ENCODE measurements at places on chromosomes 5 and 9.

DNA sequence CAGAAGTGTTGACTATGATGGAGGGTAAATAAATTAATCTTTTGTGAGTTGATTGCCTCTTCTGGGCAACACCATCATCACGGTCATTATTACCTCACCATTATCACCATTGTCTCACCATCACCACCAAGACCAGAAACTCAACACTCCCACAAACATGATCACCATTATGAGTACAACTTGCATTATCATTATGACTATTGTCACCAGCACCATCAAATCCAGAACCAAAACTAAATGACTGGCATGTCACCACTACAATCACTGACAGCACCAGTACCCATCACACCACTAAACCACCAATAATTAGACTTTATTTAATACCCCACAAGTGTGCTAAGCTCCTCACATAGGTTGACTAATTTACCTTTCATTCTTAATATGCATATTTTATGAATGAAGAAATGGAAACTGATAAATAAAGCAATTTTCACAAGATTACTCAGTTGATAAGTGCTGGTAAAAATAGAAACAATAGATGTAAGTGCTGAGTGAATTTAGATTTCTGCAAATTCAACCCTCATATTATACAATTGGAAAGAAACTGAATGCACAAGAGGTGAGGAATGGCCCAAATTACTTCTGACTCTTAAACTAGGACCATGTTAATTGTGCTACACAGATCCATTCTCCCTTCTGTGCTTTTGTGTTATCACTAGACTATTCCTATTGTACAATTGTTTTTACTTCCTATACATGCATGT is 517.8 kb upstream of the PAPPA start:
- no peak for DNase-seq

- DNase-seq, result no peak
These were observed 4.8 kb upstream of the GPR150 start for GRCh38 chr5:95615164-95615467.

DNA sequence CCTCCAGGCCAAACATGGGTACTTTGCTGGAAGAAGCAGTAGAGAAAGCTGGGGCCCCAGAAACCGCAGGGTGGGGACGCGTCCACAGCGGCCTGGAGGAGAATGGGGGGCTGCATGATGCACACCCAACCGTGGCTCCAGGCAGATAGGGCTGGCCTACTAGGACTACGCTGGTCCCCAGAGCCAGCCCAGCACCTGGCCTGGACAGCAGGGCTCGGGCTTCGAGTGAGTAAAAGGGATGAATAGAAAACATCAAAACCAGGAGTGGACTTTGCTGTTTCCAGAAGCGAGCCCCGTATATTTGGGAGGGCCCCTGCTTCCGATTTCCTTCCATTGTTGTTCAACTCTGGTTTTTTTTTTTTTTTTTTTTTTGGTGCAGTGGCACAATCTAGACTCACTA is 30.7 kb downstream of the DBH start:
- no peak for DNase-seq

DNA sequence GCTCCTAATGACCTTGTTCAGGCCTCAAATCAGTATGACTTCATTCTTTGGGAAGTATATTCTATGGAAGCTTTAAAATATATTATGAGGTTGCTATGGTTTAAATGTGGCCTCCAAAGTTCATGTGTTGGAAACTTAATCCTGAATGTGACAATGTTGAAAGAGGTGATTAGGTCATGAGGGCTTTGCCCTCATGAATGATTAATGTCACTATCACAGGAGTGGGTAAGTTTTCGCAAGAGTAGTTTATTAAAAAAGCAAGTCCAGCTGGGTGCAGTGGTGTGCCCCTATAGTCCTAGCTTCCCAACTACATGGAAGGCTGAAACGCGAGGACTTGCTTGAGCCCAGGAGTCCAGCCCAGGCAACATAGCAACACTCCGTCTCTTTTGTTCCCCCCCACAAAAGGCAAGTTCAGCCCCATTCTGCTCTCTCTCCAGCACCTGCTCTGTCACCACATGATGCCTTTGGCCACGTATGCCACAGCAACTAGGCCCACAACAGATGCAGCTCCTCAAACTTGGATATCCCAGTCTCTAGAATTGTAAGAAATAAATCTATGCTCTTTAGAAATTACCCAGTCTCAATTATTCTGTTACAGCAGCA is 105.3 kb downstream of the SIL1 start:
- no peak for DNase-seq
